ENCODE measurements at places on chromosomes 6 and 20. TPM values are rescaled to one million over a fixed set of nuclear protein-coding genes. Genes with fewer than 3 reads are reported as not detected.

The ADAT2 gene
- 5.7 TPM for total RNA-seq

The GRM1 gene
- 0.54 TPM for total RNA-seq

- no peak overlapping the region for H3K4me3 ChIP-seq
- peak; percentile 74 for DNase-seq
- H3K36me3 ChIP-seq: no peaks in the 10 kb centered on the region
- H3K27ac ChIP-seq: peak overlapping the region; percentile 97
- H3K27me3 ChIP-seq: no peaks in the 10 kb centered on the region
- H3K4me1 ChIP-seq: peaks cover 57% of the 10 kb centered on the region
Observed at GRCh38 chr20:19974630-19975435, 42.3 kb upstream of the NAA20 start.

The PTCRA gene
- total RNA-seq: not detected

DNA sequence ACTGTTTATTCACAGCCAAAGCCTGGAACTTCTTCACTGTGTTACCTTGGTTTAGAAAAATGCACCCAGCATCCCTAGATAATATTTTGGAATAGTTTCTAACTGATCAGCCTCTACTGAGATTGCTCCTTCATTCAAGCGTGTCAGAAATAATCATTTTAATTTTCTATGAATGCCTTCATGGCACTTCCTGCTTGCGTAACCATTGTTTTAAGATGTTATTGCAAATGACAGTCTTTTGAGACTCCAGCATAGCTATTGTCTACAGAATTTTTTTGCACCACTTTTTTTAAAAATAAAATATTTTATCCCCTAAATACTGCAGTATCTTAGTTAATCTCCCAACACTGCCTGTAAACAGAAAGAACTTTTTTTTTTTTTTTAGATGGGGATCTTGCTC is 213.1 kb downstream of the PHACTR1 start:
- H3K27me3 ChIP-seq: peaks cover 37% of the 10 kb centered on the region
- no peak overlapping the region for H3K4me3 ChIP-seq
- no peaks in the 10 kb centered on the region for H3K4me1 ChIP-seq
- H3K36me3 ChIP-seq: no peaks in the 10 kb centered on the region
- no peak for DNase-seq

DNA sequence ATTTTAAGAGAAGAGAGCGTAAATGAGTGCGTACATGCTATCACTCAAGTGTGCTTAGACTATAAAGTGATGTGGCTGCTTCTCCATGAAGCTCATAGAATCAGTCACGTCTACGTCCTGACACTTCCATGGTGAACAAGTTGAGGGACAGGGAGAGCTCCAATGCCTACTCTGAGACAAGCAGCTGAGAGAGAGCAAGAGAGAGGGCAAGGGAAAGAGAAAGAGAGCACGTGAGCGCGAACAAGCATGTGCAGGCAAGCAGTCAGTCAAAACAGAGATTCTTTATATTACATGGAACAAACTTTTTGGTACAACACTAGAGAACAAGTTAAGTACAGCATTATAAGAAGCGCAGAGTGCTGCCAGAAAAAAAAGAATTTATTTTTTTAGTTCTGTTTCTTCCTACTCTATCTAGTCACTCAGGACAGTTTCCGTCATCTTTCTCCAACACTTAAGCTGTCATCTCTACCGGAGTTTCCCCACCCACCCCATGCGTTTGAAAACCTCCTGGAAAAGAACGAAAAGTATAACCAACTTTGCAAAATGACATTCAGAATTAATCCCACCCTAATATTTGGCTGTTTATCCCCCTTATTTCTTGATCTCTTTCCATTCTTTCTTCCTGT is 61.8 kb downstream of the EPB41L2 start:
- peak; percentile 36 for DNase-seq
- H3K27me3 ChIP-seq: no peaks in the 10 kb centered on the region
- H3K27ac ChIP-seq: no peak overlapping the region
- no peak overlapping the region for H3K4me3 ChIP-seq

The PGC gene
- total RNA-seq: not detected

The SCRT2 gene
- total RNA-seq: not detected

The IPCEF1 gene
- total RNA-seq: 0.15 TPM

DNA sequence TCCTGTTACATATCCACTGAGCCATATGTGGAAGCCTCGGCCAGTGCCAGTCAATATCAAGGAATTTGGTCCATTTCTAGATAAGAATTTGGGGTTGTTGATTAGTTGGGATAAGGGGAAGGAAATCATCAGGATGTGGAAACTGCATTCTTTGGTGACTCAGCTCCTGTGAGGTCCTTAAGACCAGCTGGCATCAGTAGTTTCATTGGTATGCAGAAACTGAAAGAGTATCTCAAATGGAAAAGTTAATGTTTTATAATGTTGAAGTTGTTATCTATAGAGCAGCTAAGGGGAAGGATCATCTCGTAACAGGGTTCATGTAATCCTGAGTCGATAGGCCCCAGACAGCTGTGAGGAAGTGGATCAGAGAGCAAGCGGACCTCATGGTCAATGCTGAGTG is 87.9 kb upstream of the PRND start:
- H3K4me1 ChIP-seq: no peaks in the 10 kb centered on the region
- no peak overlapping the region for H3K27ac ChIP-seq
- no peak overlapping the region for H3K4me3 ChIP-seq
- H3K36me3 ChIP-seq: no peaks in the 10 kb centered on the region

DNA sequence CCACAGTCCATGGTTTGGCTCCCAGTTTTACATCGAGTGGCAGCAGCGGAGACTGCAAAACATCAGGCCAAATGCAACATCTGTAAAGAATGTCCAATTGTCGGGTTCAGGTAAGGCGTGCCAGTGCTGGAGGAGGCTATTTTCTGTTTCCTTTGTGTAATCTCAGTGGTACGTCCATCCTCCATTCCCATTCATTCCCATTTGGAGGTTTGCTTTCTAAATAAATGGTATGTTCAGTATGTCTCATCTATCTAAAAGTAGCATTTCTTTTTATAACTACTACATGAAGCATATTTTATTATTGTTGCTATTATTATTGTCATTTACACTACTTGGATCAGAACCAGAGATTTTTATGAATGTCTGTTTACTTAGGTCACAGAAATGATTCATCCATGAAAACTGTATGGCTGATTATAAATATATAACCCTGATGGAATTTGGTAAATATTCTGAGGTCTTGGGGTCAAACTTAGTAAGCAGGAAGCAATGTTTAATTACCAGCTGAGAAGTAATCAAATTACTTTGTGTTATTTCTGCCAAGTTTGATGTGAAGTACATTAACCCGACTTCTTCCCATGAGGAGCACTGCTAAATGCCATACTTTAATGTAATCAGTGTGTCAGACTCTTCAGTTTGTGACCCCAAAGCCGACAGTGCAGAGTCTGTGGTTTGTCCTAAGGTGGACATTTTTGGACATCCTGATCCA is 512.9 kb downstream of the UTRN start:
- H3K36me3 ChIP-seq: peaks cover 6% of the 10 kb centered on the region
- no peak overlapping the region for H3K27ac ChIP-seq
- DNase-seq: no peak
- peaks cover 3% of the 10 kb centered on the region for H3K4me1 ChIP-seq
- H3K4me3 ChIP-seq: no peak overlapping the region
- no peaks in the 10 kb centered on the region for H3K27me3 ChIP-seq

All from cardiac muscle cell (in vitro differentiated cells and primary cell).